Natural killer cell treated with Interleukin-12 subunit alpha and Interleukin-12 subunit beta and Interleukin-15 and Interleukin-18, amount 100 ng/mL, for 72 hours (primary cell): ENCODE measurements at places on chromosomes 13 and 19.

GRCh38 chr13:69287050-69287698, 820.5 kb upstream of the ATXN8OS start:
- DNase-seq: no peak

- DNase-seq: peak; percentile 89
Observed at GRCh38 chr19:29672933-29673336, 7.7 kb downstream of the PLEKHF1 start.

DNA sequence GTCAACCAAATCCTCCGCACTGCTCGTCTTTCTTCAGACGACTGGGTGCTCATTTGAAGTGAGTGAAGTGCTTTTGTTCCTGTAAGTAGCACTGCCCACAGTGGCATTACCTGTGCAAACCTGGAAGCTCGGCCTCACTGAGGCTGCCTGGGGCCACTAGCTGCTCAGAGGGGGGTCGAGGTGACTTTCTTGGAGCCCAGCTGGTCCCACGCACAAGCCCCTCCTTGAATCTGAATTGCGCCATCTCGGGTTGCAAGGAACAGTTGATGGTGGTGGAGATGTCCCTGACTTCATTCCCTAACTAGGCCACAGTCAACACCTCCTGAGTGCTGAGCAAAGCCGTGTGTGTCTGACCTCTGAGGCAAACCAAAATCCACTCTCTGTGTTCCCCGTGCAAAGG, 79.3 kb upstream of the GPR183 start:
- DNase-seq: no peak

DNA sequence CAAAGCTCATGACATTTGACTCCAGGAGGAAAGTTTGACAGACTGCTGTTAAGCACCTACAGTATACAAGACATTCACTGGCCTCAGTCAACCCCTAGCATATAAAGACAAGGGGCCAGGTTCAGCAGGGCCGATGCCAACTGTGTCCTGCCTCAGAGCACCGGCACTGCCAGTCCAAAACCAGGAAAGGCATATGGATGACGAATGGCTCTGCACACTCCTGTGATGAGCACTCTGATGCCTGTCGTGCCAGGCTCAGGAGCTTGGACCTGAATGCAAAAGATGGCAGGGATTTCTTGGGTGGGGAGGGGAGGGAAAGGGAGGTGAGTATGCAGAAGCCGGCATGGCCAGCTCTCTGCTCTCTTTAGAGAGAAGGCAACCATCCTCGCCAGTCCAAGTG, 38.9 kb downstream of the COL4A1 start:
- no peak for DNase-seq

GRCh38 chr19:57016076-57016475, 103.7 kb upstream of the USP29 start:
- DNase-seq: no peak

DNA sequence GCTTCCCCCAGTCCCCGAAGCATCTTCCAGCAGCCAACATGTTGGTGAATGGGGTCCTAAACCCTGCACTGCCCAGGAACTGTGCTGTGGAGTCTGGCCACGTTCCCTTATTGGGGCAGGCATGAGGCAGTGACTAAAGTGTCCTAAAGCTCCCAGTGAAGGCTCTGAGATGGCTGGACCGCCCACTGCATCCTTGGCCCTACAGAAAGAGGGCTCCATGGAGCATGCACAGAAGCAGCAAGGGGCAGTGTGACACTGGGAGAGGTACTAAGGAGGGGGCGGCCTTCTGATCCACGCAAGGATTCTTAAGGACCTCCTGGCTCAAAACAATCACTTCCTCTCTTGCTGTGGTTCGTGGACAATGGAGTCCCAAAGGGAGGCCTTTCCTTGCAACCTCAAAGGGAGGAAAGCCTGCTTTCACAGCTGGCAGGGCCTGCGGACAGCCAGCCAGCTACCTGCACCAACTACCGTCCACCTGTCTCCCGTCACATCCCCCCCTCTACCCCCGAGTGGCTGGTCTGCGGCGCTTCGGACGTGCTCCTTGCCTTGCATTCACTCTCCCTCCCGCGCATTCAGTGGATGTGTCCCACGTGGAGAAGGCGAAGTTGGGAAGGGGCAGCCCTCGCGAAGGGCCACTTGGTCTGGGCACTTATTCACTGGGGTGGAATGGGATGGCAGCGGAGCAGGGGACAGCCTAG, 63.9 kb upstream of the STARD13 start:
- no peak for DNase-seq

DNA sequence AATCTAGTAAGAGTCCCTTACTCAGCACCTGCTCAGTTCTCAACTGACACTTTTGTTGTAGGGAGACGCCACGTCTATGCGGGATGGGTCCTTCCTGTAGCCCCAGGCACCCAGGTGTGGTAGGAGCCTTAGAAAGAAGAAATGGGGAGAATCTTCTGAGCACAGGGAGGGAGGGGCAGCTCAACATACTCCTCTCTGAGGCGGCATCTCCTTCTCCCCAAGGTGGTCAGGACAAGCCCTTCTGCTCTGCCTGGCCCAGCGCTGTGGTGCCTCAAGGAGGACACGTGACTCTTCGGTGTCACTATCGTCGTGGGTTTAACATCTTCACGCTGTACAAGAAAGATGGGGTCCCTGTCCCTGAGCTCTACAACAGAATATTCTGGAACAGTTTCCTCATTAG, 1.2 kb downstream of the KIR2DL4 start:
- DNase-seq: no peak

DNA sequence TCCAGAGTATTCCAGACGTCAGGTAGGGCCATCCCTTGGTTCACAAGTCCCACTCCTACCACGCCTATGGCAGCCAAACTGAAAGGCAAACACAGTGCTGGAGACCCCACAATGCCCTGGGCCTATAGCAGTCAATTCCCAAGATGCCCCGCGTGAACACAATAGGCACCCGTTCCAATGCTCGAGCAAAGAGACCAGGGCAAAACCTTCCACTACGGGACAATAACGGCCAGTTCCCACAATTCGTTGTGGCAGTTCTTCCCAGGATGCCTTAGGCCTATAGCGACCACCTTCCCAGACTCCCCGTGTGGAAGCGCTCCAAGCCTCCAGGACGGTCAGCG, 538 bp downstream of the ZNF428 start:
- DNase-seq: no peak

DNA sequence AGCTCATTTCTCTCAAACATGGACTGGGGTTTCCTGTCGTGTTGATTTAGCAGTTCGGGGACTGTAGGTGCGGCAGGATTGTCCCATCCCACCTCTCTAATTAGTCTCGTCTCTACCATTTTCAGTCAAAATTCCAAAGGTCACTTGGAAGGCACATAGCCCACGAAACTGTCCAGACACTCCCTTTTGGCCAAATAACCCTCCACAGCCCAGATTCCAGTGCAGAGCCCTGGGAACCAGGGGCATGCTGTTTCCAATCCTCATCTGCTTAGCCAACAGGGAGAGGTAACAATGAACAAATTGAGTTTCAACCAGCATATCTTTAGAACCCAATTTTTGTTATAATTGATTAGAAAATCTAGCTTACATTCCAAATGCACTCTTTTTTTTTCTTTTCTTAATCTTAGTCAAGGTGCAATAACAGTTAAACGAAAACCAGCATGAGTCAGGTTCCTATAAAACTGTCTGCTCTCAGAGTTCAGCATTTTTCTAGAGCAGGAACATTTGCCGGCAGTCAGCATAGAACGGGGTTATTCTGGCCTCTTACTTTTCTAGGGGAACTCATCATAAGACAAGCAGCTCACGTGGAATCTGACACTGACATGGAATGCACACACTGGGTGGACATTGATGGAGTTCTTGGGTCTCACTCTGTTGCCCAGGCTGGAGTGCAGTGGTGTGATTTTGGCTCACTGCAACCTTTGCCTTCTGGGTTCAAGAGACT, 14.4 kb upstream of the CEBPA start:
- DNase-seq: no peak

- DNase-seq: no peak
Observed at GRCh38 chr13:67229481-67230403, at the start of gene PCDH9. PCDH9 (minus strand) TSS chr13:67230336; CDS start chr13:67228440, 1,896 bp downstream.

DNA sequence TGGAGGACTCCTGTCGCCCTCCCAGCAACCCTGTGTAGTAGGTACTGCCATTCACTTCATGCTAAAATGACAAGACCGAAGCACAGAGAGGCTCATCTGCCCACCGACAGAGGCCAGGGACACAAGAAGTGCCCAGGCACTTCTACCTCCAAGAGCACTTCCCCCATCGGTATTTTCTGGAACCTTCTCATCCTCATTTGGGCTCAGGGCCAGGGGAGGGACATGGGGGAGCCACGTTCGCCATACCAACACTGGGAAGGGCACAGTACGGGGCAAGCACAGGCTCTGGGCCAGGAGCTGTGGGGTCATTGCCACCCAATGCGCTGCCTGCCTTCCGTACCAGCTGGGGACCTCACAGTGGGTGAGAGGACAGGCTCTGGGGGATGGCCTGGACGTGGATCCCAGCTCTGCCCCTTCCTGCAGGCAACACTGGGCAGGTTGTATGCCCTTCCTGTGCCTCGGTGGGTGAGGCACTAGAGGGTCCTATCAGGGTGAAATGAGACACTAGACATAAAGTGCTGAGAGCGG, 21.3 kb upstream of the CCNP start:
- no peak for DNase-seq

GRCh38 chr13:89150362-89150761, 1479.2 kb downstream of the SLITRK5 start:
- DNase-seq: no peak

GRCh38 chr13:50613356-50613831, 230.1 kb downstream of the DLEU7 start:
- DNase-seq: no peak

DNA sequence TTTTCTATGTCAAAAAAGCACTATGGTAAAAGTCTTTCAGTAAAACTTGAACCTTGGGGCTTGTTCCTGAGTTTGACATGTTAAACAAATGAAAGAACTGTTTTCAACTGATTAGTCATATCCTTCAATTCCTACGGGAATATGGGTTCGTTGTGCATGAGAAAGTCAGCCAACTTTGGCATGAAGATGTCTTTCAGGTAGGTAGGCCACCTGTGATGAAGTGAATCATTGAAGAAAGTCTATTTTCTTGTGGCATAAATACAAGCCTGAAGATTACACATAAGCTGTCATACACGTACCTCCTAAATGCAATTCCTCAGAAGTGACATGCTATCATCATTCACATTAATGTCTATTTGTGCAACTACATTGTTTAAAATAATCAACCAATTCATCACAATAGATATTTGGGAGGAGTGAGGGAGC, 513.0 kb downstream of the IRS2 start:
- DNase-seq: no peak

GRCh38 chr19:34316741-34317301, 48.2 kb upstream of the GPI start:
- no peak for DNase-seq

- DNase-seq: no peak
Observed at GRCh38 chr13:21336609-21337349, 122.3 kb downstream of the ZDHHC20 start.

- DNase-seq: no peak
Observed at GRCh38 chr13:32284927-32285632, 30.1 kb downstream of the ZAR1L start.

DNA sequence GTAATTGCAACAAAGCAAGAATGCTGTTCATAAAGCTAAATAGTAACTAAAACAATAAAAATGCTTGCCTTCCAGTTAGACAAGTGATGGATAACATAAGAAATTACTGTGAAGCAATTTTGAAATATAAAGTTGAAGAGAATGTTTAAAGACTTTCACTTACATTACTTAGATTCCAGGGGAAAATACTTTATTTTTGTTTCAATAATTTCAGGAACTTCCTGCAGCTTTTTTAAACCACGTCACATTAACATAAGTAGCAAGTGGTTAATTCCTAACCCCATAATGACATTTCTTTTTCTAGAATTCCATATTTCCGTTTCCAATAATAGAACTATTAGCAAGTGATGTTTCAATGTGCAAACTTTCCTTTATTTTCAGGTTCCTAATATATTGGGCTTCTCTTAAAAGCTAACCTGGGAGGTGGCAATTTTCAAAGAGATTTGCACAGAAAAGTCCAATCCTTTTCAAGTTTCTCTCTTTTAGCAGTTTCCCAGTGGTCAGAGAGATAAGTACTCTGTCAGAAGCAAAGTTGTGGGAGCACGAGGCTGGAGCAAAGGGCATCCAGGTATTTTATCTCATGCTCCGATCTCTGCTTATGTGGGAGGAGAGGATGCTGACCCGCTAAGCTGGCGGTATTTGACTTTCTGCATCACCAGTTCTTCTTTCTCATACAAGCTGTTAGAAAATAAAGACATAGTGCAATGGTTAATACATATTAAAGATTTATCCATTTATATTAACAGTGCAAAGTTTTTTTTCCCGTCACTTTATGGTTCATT, 1025.3 kb downstream of the EFNB2 start:
- DNase-seq: no peak

GRCh38 chr13:43411741-43412140, 375.0 kb downstream of the ENOX1 start:
- no peak for DNase-seq

GRCh38 chr13:30435911-30436451, 13.7 kb downstream of the UBE2L5 start:
- no peak for DNase-seq
